ENCODE measurements at places on chromosomes 2 and 18. TPM values are rescaled to one million over a fixed set of nuclear protein-coding genes. Genes with fewer than 3 reads are reported as not detected.

DNA sequence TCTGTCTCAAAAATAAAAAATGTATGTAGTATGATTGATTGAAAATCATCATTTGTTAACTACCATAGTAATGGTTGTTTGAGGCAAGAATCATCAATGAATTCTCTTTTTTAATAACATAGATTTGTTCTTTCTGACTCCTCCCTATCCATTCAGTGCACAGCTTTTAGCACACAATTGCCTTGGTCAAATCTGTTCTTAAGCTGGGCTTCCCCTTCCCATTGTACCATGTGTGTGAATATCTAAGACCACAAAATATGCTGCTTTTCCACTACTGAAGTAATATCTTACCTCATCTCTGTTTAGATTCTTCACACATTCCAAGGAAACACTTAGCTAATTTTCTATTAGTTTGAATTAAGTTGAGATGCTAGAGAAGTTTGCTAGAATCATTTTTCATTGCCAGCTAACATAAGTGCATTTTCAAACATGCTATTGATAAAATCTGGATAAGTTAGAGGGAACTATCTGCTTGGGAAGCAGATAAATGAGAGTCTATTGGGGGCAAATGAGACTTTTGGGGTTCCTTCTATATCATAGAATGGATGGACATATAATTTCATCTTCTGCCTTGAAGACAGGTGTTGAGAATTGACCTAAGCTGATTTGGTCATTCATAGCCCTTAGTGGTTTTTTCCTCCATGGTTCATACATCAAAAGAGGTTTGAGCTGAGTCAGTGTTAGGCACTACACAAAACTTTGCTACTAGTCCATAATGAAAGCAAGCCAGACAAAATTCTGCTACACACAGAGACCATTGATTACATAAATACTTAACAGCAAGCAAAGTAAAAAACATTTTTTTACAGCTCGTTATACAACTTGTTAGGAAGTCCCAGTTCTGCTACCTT lies 231.9 kb downstream of the PLCL1 start:
- no peaks in the 10 kb centered on the region for H3K4me1 ChIP-seq
- H3K4me3 ChIP-seq: no peak overlapping the region
- no peak overlapping the region for H3K27ac ChIP-seq
- DNase-seq: no peak
- no peaks in the 10 kb centered on the region for H3K36me3 ChIP-seq

DNA sequence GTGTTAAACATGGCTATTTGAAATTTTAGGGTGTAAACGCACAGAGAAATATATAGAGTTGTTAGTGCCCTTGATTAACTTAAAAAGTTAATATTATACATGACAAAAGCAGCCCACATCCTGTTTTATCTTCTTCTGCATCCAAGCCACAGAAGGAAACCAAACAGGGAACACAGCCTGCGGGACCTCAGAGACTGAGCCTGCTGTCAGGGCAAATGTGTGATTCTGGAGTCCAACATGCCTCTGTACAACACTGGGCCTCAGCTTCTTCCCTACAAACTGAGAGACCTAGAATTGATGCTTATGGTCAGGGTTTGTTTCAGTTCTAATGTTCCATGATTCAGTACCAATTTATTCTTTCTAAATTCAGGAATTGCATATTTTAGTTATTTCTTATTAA lies 404.7 kb downstream of the FBXO15 start:
- no peaks in the 10 kb centered on the region for H3K36me3 ChIP-seq
- no peak for DNase-seq
- H3K27ac ChIP-seq: no peak overlapping the region
- H3K27me3 ChIP-seq: no peaks in the 10 kb centered on the region
- H3K4me1 ChIP-seq: no peaks in the 10 kb centered on the region
- no peak overlapping the region for H3K4me3 ChIP-seq

DNA sequence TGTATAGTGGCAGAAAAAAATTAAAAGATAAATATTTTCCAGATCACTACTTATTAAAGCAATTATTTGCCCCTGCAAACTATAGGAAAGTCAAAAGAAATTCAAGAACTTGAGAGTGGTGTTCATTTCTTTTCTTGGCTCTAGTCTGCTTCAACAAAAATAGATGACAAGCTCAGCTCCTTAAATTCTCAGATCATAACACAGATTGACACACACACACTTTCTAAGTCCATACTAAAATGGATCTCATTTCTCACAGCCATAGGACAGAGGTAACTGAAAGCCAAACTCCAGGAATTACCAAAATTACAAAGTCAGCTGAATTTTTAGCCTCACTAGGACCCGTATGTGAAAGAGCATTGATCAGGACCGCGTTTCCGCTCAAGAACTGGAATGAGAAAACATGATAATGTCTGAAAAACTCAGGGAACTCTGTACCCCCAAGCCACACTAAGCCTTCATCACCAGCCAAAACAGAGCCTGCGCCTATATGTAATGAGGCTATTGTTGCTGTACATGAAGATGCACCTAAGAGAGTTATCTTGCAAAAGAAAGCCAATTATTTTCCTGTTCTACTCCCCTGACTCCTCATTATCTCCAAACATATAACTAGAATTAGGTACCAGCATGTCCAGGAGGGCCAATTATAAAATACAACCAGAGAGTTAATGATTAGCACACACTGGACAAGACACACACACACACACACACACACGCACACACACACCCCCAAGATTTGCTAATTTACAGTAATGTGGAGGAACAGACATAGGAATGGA lies 16.5 kb upstream of the EFR3B start:
- no peaks in the 10 kb centered on the region for H3K27me3 ChIP-seq
- DNase-seq: no peak

- H3K36me3 ChIP-seq: no peaks in the 10 kb centered on the region
- no peak overlapping the region for H3K27ac ChIP-seq
- no peak overlapping the region for H3K4me3 ChIP-seq
- DNase-seq: no peak
- H3K27me3 ChIP-seq: no peaks in the 10 kb centered on the region
Observed at GRCh38 chr2:131584380-131584779, 56.7 kb downstream of the CCDC74A start.

- H3K36me3 ChIP-seq: no peaks in the 10 kb centered on the region
- DNase-seq: no peak
- H3K4me3 ChIP-seq: no peak overlapping the region
Observed at GRCh38 chr2:127659408-127660290, 13.7 kb downstream of the GPR17 start.

DNA sequence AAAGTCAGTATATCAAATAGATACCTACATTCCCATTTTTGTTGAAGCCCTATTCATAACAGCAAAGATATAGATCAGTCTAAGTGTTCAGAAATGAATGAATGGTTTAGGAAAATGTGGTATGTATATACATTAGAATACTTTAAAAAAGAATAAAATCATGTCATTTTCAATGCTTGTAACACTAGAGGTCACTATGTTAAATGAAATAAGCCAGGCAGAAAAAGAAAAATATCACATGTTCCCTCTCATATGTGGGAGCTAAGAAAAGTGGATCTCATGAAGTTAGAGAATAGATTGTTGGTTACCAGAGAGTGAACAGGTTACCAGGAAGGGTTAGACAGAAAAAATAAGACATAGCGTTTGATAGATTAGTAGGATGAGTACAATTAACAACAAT lies 1111.0 kb upstream of the SLC39A10 start:
- H3K36me3 ChIP-seq: no peaks in the 10 kb centered on the region
- no peaks in the 10 kb centered on the region for H3K27me3 ChIP-seq
- DNase-seq: no peak
- no peaks in the 10 kb centered on the region for H3K4me1 ChIP-seq

DNA sequence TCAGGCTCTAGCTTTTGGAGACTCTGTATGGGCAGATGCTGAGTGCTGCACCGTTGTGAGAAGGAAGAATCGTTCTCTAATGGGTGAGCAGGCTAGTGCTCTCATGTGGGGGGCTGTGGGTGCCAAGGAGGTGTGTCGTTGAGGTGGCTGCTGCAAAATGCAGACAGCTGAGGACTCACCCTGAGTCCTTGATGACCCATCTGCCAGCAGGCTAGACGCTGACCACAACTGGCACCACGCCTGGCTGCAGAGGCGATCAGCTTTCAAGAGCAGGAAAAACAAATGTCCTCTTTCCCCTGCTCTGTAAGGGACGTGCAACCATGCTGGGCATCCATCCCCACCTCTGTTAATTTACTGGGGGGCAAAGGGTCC lies 48.2 kb downstream of the HAUS1 start:
- H3K27me3 ChIP-seq: no peaks in the 10 kb centered on the region
- H3K4me1 ChIP-seq: peaks cover 49% of the 10 kb centered on the region
- H3K36me3 ChIP-seq: no peaks in the 10 kb centered on the region
- no peak for DNase-seq

DNA sequence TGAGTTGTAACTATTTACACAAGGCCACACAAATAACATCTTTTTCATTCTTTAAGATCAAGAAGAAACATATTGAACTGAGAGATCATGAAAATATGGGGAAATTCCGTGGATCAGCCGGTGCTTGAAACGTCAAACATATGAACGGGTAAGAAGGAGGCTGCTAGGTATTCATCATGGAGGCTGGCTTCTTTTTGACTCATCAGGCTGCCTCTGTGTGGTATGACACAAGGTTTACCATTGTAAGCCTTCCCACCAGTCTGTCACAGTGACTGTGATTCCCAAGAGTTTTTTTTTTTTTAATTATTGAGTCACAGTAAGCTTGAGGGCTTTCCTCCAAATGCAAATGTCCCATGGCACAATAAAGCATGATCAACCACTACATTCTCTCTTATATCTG lies 506.9 kb downstream of the BCL11A start:
- H3K36me3 ChIP-seq: no peaks in the 10 kb centered on the region
- no peaks in the 10 kb centered on the region for H3K27me3 ChIP-seq
- H3K4me3 ChIP-seq: no peak overlapping the region
- no peaks in the 10 kb centered on the region for H3K4me1 ChIP-seq
- no peak overlapping the region for H3K27ac ChIP-seq
- no peak for DNase-seq

GRCh38 chr2:45651415-45652089 lies at the start of gene PRKCE:
PRKCE (plus strand) TSS chr2:45651675.
- H3K36me3 ChIP-seq: no peaks in the 10 kb centered on the region
- peak; percentile 37 for DNase-seq
- H3K4me3 ChIP-seq: peak within 1 kb of the TSS; percentile 95
- H3K4me1 ChIP-seq: peaks cover 10% of the 10 kb centered on the region
- peak within 1 kb of the TSS; percentile 79 for H3K27ac ChIP-seq

DNA sequence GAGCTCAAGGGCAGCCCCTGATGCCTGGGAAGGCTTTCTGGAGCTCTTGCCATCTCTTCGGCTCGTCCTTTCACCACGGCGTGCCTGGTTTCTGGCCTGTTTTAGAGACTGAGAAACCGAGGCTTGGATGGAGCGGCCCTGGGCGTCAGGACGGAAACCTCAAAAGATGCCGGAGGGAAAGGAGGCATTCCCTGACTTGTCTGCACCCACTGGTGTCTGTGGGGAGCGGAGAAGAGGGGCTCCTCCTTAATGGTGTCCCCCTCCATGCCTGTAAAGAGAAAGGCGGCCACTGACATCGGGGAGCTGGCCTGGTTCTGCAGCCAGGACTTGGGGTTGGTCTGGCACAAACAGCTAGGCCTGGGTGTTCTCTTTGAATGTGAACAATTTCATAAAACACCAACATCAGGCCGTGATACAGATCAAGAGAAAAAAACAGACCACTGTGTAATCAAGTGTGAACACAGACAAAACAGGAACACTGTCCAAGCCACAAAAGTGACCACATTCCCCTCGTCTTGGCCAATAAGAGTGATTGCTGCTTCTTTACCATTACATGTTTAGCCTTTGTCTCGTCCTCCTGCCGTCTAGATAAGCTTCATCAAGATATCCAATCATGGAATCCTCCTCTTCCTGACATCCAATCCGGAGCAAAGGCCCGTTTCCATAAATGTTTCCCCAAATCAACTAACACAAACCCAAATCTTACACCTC lies 633 bp upstream of the ILKAP start:
- H3K36me3 ChIP-seq: no peaks in the 10 kb centered on the region
- DNase-seq: no peak
- H3K4me3 ChIP-seq: peak overlapping the region; percentile 62
- H3K4me1 ChIP-seq: peaks cover 30% of the 10 kb centered on the region
- peak overlapping the region; percentile 91 for H3K27ac ChIP-seq

DNA sequence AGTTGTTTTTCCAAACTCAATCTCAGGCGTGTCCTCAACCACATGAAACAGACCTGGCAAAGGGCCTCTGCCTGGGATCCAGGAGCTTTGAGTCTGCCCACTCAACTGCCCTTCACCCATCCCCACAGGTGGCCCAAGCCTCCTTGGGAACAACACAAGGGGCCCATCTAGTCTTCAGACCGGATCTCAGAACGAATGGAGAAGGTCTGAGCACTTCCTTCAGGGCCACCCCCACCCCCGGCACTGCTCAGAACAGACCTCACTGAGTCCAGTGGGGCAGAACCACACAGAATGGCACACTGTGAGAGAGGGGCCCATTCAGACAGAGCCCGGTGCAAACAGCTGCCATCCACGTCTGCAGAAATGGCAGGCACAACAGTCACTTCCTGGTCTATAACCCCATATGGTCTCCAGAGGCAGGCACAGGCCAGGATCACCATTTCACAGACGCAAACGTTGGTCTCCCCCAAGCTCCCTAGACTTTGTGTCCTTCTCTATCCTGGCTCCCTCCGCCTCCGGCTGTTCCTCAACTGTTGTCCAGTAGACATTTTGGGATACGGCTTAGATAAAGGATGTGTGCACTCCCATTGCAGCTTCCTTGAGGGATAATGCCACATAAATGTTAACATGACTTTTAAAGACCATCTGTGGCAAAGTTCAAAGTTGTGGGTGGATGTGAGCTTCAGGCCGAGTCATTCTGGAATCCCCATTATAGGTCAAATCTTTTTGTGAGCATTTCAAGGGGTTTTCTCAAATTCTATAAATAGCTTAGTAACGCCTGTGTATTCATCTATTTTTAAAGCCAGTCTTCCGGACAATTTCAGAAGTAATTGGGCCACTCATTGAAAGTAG lies 149.7 kb downstream of the SMAD7 start:
- no peak overlapping the region for H3K27ac ChIP-seq
- H3K4me3 ChIP-seq: no peak overlapping the region
- no peak for DNase-seq
- H3K27me3 ChIP-seq: no peaks in the 10 kb centered on the region
- no peaks in the 10 kb centered on the region for H3K36me3 ChIP-seq
- peaks cover 13% of the 10 kb centered on the region for H3K4me1 ChIP-seq

DNA sequence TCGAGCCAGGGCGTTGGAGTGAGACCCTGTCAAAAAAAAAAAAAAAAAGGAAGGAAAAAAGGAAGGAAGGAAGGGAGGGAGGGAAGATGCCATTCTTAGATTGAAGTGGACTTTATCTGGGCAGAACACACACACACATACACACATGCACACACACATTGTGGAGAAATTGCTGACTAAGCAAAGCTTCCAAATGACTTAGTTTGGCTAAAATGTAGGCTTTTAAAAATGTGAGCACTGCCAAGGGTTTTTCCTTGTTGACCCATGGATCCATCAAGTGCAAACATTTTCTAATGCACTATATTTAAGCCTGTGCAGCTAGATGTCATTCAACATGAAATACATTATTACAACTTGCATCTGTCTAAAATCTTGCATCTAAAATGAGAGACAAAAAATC lies 564 bp upstream of the TTR start:
- no peaks in the 10 kb centered on the region for H3K4me1 ChIP-seq
- H3K27ac ChIP-seq: no peak overlapping the region
- no peaks in the 10 kb centered on the region for H3K27me3 ChIP-seq

- no peaks in the 10 kb centered on the region for H3K27me3 ChIP-seq
- DNase-seq: no peak
- no peaks in the 10 kb centered on the region for H3K36me3 ChIP-seq
- H3K27ac ChIP-seq: no peak overlapping the region
- H3K4me1 ChIP-seq: no peaks in the 10 kb centered on the region
Observed at GRCh38 chr2:119426801-119427395, 4.8 kb upstream of the TMEM37 start.

The MRO gene
- not detected for total RNA-seq

The RBM43 gene
- 19.2 TPM for total RNA-seq

The CD28 gene
- total RNA-seq: 113 TPM

The AMER3 gene
- not detected for total RNA-seq

The WNT10A gene
- 3.7 TPM for total RNA-seq

The IL37 gene
- total RNA-seq: not detected

The SRD5A2 gene
- not detected for total RNA-seq

The COLEC11 gene
- total RNA-seq: not detected

The ALPG gene
- not detected for total RNA-seq

Data from naive thymus-derived CD4-positive, alpha-beta T cell (primary cell).